Naive B cell (primary cell): ENCODE measurements at places on chromosomes 2 and 18.

- no peak for DNase-seq
Measured at GRCh38 chr2:12076810-12077209, 330.4 kb downstream of the LPIN1 start.

- DNase-seq = no peak
Measured at GRCh38 chr2:207219676-207220501, 54.1 kb upstream of the KLF7 start.

GRCh38 chr2:97673182-97673914, 3.8 kb downstream of the C2orf92 start:
- DNase-seq = no peak

GRCh38 chr2:237144516-237144915, 58.8 kb downstream of the COPS8 start:
- no peak for DNase-seq

DNA sequence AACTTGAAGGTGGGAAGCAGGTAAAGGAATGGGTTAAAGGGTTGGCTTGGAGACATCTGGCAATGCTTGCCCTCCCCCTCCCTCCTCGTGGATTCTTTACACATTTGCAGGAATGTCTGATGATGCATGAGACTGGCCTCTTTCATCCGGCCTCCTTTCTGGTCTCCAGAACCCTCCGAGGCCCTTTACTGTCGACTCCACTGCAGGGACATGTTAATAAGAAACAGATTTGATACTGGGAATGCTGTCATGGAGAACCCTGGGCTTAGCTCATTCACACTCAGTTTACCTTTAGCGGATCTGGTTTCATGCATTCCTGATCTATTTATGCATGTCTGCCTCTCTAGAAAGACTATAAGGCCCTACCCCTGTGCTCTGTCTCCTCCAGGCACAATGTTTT, 238.7 kb downstream of the TGIF1 start:
- no peak for DNase-seq

DNA sequence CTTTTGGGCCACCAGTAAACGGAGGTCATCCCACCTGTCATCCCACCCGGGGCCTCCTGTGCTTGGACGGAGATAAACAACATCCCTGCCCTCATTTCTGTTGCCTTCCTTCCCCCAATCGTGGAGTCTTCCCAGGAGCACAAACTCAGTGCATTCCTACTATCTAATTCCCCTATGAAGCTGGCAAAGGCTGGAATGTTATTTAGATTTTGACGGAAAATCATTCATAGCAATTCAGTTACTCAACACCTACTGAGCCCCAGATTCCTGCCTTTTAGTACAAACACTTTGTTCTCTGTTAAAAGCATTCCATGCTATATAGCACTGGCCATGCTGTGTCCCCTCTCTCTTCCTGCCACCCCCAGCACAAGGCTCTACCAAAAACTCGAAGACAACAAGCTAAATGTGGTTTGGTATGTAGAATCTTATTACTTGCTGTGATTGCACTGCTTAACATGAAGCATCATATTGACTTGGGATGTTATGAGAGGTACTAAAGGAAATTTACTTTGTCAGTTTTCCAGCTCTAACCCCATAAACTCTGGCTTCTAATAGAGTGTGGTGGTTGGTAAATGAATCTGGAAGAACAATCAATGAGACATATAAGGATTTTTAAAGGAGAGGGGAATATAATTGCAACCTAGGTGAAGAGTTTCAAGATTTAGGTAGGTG, 32.3 kb upstream of the IMPA2 start:
- no peak for DNase-seq

DNA sequence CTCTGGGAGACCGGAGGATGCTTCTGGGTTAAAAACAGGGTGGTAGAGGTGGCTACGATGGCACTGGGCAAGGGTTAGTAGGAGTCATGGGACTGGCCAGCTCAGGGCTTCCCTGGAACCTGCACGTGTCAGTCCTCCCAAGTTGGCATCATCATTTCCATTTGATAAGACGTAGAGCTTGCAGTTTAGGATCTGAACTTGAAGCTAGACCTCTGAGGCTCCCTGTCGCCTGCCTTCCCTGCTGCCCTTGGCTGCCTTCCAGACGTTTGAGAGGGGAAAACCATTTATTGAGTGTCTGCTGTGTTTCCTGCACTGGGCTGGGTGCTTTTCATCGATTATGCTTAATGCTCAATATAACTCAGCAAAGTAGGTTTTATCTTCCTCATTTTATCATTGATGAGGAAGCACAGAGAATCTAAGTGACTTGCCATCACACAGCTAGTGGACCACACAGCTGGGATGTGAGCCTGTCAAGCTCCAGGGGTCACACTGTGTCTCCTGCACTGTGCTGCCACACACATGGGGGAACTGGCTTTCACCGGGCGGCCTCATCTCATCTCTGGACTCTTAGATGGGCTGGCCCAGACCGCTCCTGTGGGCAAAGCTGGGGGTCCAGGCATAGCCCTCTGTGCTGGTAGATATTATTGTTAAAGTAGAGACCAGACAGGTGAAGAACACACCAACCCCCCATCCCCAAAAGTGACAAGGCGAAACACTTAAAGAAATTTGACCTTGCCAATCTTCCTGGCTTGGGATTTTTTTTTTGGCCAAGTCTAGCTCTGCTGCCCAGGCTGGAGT, 7.8 kb downstream of the NT5DC4 start:
- DNase-seq = no peak

DNA sequence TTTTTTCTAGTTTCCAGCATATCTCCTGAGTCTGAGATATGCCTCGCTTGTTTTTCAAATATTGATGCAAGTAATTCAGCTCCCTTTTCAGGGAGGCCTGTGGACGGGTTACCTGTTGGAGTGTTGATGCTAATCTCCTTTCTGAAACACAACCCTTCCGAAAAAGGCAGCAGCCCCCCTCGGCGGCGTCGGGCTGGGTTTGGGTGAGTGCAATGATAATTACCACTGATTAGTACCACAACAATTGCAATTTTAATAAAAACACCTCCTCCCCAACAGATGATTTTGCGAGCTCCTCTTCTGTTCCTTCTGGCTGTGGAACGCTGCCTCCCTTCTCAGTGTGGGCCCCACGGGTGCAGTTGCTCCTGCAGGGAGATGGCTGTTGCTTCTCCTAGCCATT, 66.3 kb downstream of the PTGR3 start:
- no peak for DNase-seq

- no peak for DNase-seq
Measured at GRCh38 chr2:165886487-165887146, 67.0 kb downstream of the TTC21B start.
